ENCODE measurements at places on chromosomes 11 and 22. TPM values are rescaled to one million over a fixed set of nuclear protein-coding genes. Genes with fewer than 3 reads are reported as not detected.

DNA sequence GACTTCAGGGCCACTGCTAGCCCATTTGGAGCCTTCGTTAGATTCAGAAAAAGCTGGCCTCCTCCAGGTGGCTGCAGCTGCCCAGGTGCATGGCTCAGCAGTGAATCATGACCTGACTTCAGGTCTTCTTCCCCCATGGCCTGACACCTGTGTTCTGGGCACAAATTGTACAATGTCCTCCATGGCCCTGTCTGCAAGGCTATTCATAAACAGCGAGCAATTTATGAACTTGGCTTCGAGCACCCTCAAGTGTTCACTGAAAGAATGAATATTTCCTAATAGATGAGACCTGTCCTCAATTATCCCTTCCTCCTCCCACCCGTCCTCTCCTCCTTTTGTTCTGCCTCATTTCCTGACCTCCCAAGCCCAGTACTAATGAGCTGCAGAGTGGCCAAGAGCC, 12.2 kb upstream of the VPS37C start:
- no peak for DNase-seq

DNA sequence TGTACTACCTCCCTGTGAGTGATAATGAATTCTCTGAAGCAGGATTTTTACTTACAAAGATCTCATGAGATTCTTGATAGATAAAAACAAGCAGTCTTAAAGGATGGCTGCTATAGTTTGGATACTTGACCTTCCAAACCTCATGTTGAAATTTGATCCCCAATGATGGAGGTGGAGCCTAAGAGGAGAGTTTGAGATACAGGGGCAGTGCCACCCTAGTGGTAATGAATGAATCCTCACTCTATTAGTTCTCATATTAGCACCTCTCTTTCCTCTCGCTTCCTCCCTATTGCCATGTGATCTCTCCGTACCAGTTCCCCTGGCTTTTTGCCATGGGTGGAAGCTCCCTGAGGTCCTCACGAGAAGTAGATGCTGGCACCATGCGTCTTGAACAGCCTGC, 37.9 kb upstream of the OR8B8 start:
- no peak for DNase-seq

DNA sequence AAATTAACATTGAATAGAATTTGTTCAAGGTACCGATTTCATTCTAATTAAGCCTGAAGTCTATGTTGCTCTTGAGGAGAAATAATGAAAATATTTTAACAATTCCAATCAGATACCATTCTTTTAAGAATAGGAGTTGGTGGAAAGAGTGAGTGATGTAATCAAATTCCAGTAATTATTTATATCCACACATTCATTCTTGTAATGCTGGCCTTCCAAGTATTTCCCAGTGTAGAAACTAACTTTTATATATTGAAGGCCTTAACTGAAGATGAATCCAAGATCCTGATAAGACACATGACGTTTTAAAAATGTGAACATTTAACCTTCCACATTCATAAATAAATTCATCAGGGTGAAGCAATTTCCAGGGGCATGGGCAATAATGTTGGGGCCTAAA, 36.6 kb upstream of the PAX6 start:
- no peak for DNase-seq

DNA sequence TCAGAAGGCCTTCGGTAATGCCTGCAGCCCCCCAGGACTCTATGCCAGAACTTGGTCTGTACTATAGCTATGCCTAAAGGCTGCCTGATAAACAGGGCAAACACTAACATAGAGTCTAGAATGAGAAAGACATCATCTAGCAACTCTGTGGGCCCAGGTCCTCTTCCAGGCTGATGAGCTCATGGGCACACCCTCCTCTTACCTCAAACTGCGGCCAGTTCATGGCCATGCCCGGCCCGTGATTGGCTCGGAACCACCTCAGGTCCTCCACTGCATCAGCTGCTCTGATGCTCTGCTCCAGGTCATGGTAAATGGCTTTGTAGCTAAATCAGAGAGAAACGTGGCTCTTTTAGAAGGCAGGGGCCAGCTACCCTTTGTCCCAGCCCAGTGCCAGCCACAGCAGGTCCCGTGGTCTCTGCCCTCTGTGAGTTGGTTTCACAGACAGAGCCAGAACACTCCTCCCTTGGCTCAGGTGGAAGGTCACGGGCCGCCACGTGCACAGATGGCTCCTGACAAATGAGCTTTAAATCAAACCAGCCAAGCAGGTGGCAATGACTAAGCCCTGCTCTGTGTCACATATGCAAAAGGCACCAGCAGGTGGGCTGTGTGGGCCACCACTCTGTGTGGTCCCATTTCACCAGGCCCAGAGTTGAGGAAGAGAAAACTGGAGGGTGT, 25.0 kb upstream of the ARFGAP3 start:
- DNase-seq: no peak

Gene ADM
- 36.5 TPM for total RNA-seq

GRCh38 chr22:50268655-50269113, 1.5 kb downstream of the MAPK11 start:
- DNase-seq: no peak

Gene KRTAP5-2
- not detected for total RNA-seq

Gene ANKK1
- total RNA-seq: 0.23 TPM

Gene HBB
- 3,910 TPM for total RNA-seq

DNA sequence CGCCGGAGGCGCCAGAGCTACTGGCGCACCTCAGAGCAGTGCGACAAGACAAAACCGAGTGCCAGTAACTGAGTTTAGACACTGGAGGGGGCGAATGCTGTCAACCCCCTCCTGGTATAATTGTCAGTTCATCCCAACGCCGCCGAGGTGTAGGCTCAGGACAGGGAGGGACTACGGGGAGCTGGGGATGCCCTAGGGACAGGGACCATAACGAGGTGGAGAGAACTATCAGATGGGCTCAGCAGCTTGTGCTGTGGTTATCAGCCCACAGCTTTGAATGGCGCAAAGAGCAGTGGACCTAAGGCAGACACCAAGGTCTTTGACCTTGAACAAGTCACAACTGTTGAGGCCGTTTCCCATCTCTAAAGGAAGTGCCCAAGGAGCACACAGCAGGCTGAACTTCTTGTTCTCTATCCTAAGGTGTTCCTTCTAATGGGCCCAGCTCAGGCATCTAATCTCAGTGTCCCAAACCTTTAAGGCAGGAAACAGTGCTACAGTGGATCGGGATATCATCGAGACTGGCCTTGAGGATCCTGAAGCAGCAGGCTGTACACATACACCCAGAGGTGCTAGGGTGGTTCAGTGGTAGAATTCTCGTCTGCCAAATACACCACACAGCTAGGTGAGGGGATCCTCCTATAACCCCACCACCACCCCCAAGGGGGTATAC, 958 bp upstream of the TUT1 start:
- no peak for DNase-seq

Gene MPEG1
- 44.8 TPM for total RNA-seq

Gene CARD16
- 13.2 TPM for total RNA-seq

DNA sequence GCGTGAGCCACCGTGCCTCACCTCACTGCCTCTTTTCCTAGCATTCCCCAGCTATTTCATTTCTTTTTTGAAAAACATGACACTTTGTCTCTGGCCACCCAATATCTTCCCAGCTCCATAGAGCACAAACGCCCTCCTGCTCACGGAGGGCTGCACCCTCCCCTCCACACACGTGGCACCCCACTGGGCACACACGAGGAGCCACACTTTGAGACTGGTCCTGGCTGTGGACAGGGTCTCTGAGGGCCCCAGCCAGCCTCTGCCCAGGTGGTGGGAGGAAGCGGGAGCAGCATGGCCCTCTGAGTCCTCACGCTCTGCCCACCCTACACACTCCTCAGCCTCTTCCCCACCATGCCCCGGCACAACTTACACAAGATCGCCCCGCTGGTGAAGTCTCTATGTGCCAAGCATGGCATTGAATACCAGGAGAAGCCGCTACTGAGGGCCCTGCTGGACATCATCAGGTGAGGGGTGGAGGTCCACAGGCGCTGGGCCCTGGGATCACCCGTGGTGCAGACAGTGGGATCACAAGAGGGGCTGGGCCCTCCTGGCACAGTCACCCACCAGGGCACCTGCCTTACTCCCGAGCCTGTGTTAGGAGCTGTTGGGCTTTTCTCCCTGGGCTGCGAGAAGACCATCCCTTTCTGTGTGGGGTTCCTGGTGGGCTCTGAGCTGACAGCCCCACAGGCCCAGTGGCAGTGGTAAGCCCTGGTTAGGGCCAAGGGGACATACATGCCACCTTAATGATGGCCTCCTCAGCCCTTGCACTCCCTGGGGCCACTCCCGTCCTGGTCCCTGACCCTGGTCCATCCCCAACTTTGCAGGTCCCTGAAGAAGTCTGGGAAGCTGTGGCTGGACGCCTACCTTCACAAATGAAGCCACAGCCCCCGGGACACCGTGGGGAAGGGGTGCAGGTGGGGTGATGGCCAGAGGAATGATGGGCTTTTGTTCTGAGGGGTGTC, 26.2 kb downstream of the FADS3 start:
- DNase-seq: no peak

DNA sequence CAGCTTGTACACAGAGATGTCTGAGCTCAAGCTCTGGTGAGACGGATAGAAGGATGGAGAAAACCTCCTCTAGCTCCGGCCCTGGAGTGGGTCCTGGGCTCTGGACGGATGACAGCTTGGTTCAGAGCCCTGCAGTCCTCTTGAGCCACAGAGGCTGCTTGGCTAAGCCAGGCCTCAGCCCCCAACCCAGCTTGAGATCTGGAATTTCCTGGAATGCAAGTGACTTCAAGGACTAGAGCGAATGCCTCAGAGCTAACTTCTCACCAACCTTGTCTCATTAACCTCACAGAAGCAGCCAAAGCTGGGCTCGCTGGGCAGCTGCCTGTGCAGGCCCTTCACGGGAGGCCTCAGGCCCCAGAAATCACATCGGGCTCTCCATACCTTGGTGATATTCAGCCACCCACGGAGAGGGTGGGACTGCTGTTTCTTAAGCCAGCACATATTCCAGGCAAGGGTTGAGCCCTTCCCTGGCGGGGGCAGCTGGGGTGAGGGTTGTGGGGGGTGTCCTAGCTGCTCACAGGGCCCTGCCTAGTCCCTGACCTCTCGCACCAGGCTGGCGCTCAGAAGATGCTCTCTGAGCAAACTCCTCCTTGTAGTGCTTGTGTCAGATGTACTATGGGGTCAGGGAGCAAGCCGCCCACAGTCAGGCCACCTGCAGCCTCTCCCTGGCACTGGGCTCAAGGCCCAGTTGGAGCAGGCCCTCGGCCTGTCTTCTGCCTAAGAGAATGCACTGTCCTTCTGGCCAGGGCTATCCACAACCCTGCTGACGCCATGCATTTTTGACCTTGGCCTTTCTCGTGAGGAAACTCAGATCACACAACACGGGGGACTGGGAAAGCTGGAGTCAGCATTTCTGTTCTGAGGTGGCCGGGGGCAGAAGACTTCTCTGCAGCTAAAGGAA, 73.6 kb upstream of the TTLL12 start:
- no peak for DNase-seq

DNA sequence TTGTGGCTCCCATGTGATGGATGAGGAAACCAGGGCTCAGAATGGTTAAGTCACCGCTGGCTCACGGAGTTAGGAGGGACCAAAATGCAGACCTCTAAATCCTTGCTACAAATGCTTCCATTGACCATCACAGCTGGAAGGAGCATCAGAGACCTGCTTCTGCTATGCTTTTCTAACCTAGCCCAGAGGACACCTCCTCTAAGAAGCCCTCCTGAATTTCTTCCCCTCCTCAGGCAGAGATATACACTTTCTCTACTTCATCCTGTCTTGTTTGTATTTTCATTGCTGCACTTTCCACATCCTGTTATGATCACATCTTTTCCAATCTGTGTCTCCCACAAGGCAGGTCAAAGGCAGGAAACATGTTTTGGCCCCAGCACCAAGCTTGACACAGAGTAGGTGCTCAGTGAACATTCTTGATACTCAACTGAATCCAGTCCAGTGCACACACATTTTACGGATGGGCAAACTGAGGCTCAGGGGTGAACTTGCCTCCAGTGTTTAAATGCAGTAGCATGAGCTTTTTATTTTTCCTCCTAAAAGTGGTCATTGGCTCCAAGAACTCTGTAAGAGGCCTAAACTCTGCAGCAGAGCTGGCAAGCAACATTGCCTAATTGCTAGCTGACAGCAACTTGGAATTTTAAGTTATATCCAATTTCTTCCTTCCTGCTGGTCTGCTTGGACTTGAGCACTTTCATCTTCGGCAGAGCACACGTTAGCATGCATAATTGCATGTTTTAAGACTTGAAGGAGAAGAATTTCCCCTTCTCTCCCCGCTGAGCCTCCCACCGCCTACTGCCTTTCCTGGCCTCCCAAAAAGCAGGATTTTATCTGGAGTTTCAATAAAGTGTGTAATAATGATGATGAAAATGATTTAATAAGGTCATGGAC, 12.7 kb downstream of the SCUBE1 start:
- DNase-seq: no peak

Gene RIN1
- total RNA-seq: 5.4 TPM

DNA sequence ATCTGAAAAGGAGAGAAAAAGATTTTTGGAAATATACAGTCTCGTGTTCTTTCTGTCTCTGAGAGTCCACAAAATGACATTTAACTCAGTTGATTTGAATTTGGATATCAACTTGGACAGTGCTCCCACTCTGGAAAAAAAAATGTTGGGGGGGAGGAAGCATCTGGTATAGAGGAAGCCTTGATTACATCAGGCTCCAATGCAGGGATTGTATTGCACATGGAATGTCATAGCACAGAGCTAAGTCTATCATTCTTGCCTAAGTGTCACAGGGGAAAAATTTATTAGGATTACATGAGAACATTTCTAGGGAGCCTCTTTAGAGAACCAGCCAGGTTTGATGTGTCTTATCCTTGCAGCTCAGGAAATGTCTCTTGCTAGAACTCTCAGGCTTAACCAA, 23.0 kb downstream of the MS4A6A start:
- no peak for DNase-seq

DNA sequence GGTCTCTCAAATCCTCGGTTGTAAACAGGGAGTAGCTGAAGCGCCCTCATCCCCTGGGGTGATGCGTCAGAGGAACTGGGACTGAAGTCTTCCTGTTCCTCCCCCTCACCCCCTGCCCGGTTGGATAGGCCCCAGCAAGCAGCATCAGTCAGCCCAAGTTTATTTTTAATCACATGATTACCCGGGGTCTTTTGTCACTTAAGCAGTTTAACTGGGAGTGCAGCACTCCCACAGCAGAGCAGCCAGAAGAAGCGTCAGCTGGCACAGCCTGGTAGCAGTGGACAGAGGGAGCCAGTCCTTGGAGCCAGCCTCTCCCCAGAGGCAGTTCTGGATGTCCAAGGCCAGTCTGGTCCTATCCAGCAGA, 342.1 kb downstream of the CTTN start:
- DNase-seq: peak; percentile 26

Gene OR52H1
- 0.24 TPM for total RNA-seq

GRCh38 chr11:28505232-28505631, 397.0 kb downstream of the METTL15 start:
- DNase-seq: no peak

Gene OR56B4
- total RNA-seq: not detected

DNA sequence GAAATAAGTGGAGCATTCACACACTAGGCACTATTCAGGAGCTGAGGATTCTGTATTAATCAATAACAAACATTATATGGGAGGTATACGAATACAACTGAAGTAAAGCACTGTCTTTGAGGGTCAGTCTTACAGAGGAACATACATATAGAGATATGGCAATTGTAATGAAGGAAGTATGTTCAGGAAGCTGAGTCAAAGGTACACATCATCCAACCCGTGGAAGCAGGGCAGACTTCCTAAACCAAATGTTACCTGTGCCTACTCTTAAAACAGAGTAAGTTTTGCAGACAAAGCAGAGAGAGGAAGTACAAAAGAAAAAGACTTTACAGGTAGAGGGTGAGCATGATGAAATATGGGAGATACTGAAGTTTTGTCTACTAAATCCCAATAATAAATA, 481.2 kb upstream of the ARHGAP42 start:
- no peak for DNase-seq

GRCh38 chr11:92399705-92400104, 175.1 kb downstream of the FAT3 start:
- DNase-seq: no peak

Gene HORMAD2
- total RNA-seq: not detected

Gene SULT4A1
- total RNA-seq: not detected
